CD4-positive, alpha-beta T cell treated with Interleukin-6 at 100 ng/mL for 8 hours (primary cell): ENCODE measurements at places on chromosomes 11 and 22.

DNA sequence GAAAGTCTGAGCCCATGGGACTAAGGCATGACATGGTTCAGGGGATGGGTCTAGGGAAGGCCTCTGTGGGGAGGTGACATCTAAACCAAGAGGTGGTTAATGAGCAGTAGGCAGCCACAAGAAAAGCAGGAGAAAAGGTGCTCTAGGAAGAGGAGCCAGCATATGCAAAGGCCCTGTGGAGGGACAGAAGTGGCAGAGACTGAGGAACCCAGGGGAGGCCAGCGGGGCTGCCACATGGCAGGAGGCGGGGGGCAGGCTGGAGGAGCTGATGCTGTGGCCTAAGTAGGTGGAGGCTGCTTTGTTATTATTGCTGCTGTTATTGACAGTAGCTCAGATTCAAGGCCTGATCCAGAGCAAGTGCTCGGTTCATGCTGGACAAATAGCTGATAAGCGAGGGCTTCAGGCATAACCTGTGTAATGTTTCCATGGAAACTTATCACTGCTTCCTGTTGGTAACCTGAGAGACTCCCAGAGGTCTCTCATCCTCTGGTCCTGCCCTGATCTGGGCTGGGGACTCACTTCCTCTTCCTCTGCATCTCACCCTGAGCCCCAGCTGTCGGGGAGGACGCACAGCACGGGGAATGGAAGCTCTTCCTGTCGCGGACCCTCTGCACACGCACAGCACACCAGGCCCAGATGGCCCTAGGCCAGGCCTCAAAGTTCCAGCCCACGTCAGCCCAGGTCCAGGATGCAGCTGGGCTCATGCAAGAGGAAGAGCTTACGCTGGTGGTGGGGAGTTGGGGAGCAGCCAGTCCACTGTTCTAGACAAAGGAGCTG lies 75.2 kb upstream of the TP53I11 start:
- peak; percentile 7 for DNase-seq

DNA sequence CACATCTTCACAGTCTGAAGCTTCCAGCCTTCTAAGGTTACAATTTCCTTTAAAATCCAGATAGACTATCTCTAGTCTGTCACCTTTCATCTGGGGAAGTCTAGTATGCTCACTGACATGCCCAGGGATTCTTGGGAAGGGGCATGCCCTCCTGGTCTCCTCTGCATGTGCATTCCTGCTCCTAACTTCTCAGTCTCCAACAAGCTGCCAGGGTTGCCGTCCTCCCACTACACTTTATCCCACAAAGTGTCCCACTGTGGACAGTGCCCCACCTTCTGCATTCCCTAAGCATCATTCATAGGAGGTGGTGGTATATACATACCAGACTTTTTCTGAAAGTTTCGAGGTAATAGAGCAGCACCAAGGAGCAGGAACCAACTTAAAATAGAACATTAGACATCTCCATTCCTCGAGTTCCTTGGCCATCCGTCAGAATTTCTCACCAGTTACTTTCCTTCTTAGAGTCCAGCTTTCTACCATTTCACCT lies 28.7 kb downstream of the EIF3F start:
- DNase-seq = no peak

GRCh38 chr11:134585666-134586610 lies 173.9 kb upstream of the B3GAT1 start:
- no peak for DNase-seq

GRCh38 chr22:47591709-47592108 lies 829.3 kb downstream of the TBC1D22A start:
- no peak for DNase-seq

- no peak for DNase-seq
Measured at GRCh38 chr11:108587109-108587508, 6.5 kb downstream of the EXPH5 start.

DNA sequence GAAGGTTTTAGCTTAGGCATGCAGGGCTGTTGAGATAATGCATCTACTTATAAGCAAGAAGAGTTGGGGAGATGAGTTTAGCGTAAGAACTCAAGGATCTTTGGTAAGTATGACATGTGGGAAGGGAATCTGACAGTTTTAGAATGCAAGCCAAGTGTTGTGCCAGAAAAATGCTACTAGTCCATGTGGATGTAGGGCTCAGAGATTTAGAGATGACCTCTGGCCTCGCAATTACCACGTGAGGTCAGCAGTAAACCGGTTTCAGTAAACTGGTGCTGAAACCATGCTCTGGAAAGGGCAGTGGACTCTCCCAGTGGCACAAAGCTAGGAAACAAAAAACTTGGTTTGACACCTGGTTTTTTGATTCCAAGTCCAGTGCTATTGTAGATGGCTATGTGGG lies 18.9 kb downstream of the MRPL16 start:
- DNase-seq = no peak

- DNase-seq = no peak
Measured at GRCh38 chr22:30272781-30273601, 6.3 kb upstream of the OSM start.

GRCh38 chr11:76620489-76620888 lies 50.1 kb downstream of the LRRC32 start:
- no peak for DNase-seq

- DNase-seq = no peak
Measured at GRCh38 chr11:79794484-79795393, 353.9 kb upstream of the TENM4 start.

DNA sequence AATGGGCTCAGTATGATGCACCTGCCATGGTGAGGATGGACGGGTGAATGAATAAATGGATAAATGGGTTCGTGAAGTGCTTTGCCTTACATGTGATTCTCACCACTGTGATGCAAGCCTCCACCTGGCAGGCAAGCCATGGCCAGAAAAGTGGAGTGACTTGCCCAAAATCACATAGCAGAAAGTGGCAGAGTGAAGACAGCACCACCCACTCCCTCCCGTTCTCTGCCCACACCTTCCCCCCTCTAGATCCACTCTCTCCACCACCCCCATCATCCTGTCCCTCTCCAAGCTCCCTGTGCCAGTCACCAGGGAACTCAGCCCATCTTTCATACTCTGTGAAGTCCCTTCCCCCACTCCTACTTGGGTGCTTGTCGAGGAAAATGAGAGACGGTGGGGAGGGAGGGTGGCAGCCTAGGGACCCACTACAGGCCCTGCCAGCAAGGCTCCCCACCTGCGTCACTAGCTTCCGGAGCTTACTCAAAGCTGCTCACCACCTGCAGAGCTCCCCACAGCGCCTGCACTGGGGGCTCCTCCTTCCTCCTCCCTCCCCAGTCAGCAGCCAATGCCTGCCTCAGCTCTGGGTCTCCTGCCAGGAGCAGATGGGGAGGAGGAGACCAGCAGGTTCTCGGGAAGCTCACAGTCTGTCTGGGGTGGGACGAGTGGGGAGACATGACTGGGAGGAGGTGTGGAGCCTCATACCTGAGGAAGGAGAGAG lies 82.3 kb downstream of the PDE2A start:
- DNase-seq = no peak

DNA sequence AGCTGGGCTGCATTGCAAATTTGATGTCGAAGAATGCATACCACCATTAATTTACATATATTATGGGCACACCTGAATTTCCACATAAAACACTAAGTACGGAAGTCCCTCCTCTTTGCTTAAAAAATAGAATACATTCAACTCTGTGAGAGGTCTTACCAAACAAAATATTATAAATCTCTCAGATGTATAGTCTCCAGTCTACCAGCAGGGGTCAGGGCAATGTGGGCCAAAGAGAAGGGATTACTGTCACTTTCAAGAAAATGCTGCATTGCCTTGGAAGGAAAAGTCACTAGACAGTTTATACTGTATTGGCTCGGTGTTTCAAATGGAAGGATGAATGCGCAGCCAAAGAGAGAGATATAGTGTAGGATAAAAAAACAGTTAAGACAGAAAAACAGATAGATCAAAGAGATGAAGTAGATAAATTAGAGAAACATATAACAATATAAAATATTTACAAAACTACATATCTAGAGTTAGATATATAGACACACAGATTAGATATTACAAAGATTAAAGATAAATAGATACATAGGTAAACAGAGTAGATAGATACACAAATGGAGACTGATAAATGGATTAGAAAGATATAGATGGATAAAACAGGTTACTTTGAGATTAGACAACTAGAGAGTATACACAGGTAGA lies 20.9 kb downstream of the SERGEF start:
- peak; percentile 50 for DNase-seq

GRCh38 chr11:42543844-42544419 lies 767.9 kb upstream of the API5 start:
- no peak for DNase-seq

- DNase-seq = no peak
Measured at GRCh38 chr11:119529936-119530335, 107.0 kb upstream of the THY1 start.

DNA sequence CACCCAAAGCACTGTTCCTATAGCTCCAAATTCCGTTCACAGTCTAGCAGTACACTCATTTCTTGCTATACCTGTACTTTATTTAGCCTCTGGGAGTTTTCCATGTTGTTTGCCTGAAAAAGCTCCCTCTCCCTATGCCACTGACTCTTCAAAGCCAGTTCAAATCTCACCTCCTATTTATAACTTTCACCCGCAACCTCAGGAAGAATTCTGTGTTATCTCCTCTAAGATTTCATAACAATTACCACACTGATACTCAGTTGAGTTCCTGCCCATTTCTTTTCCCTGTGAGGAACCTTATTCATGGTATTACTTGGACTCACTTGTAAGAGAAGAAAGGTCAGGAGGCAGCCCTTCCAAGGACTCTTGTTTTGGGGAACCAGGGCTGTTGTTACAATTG lies 25.2 kb downstream of the GDPD4 start:
- no peak for DNase-seq

GRCh38 chr11:118382954-118383353 lies 18.5 kb upstream of the ATP5MG start:
- no peak for DNase-seq

DNA sequence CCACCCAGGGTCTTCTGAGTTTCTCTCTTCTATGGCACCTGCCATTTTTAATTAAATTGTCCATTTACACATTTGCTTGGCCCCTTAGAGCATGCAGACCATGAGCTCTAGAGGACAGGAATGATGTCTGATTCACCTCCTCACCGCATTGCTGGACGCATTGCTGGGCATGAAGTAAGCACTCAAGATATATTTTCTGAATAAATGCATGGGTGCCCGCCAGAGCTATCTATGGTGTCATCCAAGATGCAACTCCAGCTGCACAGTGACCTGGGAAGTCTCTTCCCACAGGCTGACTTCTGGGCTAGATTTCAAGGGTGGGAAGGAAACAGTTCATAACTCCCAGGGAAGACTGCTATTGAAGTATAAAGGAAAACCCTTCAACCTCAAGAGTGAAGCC lies 66.6 kb upstream of the ASPHD2 start:
- no peak for DNase-seq

DNA sequence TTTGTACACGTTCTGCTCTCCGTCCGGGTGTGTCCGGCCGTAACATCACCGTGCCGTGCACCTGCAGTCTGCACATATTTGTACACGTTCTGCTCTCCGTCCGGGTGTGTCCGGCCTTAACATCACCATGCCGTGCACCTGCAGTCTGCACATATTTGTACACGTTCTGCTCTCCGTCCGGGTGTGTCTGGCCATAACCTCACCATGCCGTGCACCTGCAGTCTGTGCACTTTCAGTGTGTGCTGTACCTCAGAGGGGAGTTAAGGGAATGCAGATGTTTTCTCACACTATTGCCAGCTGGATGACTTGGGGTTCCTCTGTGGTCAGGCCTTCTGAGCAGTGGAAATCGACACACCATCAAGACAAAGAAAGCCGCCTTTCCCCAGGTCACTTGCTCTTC lies 4.2 kb downstream of the TTLL8 start:
- no peak for DNase-seq

DNA sequence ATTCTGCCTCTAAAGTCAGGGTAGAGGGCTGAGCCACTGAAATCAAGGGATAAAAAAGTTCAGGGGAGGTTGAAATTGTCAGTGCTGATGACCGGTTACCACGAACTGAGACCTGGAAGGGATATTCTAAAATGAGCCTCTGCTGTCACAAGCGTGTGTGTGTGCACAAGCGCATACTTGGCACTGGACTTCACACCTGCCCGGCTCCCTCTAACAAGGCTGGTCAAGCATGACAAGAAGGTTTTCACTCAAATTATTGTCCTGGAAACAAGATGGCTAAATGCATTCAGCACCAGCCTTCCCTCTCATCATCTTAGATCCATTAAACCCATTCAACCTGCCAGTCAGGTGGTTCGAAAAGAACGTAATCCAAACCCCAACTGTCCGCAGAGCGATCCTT lies 54.8 kb upstream of the CECR2 start:
- no peak for DNase-seq

GRCh38 chr11:93287434-93287833 lies 43.1 kb upstream of the DEUP1 start:
- no peak for DNase-seq

- no peak for DNase-seq
Measured at GRCh38 chr11:12848413-12848812, 160.7 kb upstream of the RASSF10 start.

- DNase-seq = no peak
Measured at GRCh38 chr22:36193577-36193976, 8.0 kb downstream of the APOL4 start.

- no peak for DNase-seq
Measured at GRCh38 chr22:45906946-45907345, 70.0 kb downstream of the WNT7B start.

GRCh38 chr11:70146299-70146698 lies 56.8 kb upstream of the FADD start:
- DNase-seq = no peak

GRCh38 chr22:40240686-40241085 lies 63.0 kb downstream of the TNRC6B start:
- DNase-seq = peak; percentile 28

- no peak for DNase-seq
Measured at GRCh38 chr11:4808476-4808875, 4.3 kb upstream of the OR52R1 start.

GRCh38 chr11:64306876-64307622 lies 1.7 kb downstream of the ESRRA start:
- DNase-seq = no peak

DNA sequence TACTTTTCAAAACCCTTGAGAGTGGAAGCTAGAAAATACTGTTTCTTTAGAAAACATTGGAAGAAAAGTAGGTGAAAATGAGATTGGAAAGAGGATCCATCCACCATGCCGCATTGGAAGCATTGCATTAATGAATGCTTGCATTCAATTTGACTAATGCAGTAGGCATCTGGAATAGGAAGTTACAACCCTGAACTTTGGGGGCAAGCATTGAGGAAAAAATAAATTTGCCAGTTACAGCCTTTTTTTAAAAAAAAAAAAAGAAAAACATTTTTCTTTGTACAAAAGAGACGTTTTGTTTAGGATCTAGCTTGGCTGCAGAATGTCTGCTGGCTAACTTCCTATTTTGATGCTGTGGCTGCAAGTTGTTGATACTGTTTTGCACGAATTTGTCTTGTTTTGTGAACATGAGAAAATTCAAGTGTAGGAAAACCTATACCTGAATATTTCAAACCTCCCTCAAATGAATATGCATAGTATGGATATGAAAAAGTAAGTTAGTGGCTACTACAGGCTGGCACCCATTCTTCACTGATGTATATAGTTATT lies 28.1 kb downstream of the RTN3 start:
- DNase-seq = no peak

- DNase-seq = no peak
Measured at GRCh38 chr22:37233751-37234631, 10.1 kb downstream of the RAC2 start.
